Fibroblast of skin of left biceps (primary cell): ENCODE measurements at places on chromosomes 11 and 22.

DNA sequence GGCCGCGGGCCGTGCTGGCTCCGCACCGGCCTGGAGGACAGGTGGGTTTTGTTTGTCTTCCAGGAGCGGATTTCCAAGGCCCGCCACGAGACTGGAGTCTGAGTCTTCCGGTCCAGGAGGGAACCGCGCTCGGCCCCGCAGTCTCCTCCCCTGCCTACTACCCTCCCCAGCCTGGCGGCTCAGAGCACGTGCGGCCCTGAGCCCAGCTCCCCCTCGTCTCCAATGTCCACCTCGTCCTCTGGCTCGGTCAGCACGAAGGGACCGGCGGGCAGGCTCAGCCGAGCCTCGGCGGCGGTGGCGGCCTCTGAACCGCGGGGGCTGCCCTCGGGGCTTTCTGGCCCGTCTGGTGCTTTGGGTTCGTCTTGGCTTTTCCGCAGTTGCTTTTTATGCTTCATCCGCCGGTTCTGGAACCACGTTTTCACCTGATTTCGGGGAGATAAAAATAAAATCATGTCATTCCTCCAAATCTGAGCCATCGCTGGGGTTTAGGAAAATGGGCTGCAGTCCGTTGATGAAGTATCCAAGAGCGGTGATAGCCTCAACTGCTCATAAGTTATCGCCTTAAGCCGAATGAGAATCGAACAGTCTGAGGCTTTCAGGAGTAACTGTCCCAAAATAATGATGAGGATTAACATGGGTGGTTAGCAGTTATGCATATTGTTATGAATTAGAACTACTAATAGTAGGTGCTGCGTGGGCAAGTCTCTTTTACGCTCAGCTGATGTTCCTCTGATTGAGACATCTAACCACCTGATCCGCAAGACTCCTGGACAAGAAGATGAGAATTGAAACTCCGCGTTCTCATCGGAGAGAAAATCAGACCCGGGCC is 4.0 kb downstream of the BSX start:
- DNase-seq: no peak

- no peak for DNase-seq
These were observed 51.0 kb upstream of the PRSS23 start for GRCh38 chr11:86749376-86749775.

- no peak for DNase-seq
These were observed 725.1 kb downstream of the NTM start for GRCh38 chr11:132095230-132096131.

- DNase-seq: no peak
These were observed 11.8 kb downstream of the TBC1D10A start for GRCh38 chr22:30314915-30315314.

DNA sequence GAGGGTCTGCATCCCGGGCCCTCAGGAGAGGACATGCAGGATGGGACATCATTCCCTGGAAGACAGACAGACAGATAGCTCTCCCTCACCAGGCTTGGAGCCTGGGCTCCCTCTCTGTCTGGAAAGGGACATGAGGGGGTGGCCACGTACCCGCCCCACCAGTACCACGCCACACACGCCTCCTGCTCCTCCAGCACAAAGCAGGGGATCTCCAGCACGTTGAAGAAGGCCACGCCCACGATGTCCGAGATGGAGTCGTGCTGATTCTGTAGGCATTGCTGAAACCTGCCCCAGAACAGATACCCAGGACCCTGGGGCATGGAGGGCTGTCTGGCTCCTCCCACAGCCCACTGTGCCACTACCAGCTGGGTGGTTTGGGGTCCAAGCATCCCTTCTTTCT is 2.2 kb downstream of the PLA2G3 start:
- DNase-seq: no peak

DNA sequence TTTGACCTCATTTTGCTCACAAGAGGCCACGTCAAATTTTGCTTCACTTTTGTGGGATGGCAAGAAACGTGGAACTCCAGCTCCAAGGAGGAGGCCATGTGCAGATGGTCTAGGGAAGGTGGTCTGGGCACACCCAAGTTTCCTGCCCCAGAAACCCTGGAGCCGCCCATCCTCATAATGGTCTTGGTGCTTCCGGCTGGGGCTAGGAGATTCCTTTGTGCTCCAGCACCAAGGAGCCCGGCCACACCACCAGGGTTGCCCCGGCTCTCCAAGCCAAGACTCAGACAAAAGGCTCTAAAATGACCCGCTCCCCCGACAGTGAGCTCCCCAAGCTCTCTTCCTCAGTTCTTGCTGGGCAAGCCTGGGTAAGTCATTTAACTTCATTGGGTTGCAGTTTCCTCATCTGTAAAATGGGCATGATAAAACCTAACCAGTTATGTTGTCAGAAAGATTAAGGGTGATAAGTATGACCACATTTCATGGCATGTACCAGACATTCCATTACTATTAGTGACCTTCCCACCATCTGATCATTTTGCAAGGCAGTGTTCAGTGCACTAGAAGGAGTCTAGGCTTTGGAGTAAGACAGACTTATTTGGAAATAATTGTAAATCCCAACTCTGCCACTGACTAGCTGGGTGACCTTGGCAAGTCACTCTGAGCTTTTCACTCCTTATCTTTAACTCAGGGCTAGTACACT is 23.3 kb downstream of the DKK3 start:
- DNase-seq: peak; percentile 61

GRCh38 chr11:71452199-71453036 is 585 bp upstream of the NADSYN1 start:
- no peak for DNase-seq

DNA sequence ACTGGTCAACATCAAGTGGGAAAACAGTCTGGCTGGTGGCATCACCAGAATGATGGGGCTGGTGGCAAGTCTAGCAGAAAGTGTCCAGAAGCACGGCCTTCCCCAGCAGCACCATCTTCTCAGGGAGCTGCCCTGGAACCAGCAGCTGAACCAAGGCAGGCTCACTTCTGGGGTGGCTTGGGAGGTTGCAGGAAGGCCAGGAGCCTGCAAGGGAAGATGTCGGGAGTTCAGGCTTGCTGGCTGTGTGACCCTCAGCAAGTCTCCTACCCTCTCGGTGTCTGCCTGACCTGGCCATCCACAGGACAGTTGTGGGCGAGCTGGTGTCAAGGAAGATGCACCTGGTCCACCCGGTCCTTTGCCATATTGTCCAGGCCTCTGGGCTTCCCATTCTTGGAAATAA is 2.3 kb upstream of the PNPLA5 start:
- no peak for DNase-seq

DNA sequence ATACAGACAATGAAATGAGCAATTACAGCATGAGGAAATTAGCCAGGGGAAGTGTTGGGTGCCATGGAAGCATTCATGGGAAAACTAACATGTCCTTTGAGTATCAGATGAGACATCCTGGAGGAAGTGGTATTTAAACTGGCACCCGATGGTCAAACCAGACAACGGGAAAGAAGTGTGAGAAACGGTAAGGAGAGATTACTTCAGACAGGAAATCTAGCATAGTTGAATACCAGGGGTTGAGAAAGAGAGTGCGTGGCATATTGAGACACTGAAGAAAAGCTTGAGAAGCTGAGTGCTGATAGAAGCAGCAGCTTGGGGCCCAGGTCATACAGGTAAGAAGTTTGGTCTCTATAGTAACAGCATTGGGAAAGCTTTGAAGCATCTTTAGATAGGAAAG is 175.3 kb downstream of the C11orf87 start:
- DNase-seq: no peak

DNA sequence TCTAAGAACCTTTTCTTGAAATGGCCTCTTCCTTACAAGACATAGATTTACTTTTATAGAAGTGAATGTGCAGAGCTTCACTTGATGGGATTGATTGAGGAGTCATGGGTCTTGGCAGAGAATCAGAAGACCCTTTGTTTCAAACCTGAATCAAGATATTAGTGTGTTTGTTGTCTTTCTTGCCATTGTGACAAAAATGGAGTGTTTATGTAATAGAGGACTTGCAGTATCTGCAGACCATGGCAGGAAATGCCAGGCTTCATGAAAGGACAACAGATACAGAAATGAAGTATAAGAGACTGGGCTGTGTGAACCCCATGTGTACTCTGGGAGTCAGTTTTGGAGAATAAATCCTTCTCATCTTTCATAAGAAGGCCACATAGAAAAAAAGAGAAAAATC is 72.9 kb upstream of the HORMAD2 start:
- DNase-seq: no peak

DNA sequence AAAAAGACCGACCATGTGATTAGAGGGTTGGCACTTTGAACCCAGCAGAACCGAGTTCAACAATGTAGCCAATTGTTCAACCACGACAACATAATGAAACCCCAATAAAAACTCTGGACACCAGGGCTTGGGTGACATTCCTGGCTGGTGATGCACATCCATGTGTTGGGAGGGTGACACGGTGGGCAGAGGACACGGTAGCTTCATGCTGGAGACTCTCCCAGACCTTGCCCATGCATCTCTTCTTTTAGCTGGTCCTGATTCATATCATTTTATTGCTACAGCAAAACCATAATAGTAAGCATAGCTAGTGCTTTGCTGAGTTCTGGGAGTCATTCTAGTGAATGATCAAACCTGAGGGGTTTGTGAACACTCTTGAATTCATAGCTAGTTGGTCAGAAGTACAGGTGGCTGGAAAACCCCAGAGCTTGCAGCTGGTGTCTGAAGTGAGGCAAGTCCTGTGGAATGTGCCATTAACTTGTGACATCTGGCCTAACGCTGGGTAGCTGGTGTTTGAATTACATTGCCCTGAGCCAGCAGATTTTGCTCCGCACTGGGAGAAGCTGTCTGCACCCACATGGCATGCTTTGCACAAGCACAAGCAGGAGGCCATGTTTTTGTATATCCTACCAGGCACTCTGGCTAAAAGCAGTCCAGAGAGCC is 14.0 kb downstream of the RPUSD4 start:
- no peak for DNase-seq

GRCh38 chr11:78586452-78587046 is 11.9 kb upstream of the NARS2 start:
- no peak for DNase-seq

- no peak for DNase-seq
These were observed 25.0 kb upstream of the KCNQ1OT1 start for GRCh38 chr11:2724653-2725367.

DNA sequence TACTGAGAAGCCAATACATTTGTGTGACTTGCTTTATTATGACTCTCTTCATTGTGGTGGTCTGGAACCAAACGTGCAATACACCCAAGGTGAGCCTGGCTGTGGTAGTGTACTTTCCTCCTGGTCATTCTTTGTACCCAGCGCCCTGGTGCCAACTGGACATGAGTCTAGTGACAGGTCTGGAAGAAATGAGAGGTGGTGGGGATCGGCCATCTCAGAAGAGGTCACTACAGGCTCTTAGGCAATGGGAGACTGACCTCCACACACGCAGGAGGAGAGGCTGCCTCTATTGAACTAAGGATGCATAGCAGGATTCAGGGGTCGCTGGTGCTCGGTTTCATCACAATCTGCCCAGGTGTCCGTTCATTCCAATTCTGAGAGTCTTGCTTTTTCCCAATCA is 56.4 kb upstream of the RTL6 start:
- no peak for DNase-seq

- DNase-seq: peak; percentile 69
These were observed 223.4 kb downstream of the FAM76B start for GRCh38 chr11:95566211-95566610.

DNA sequence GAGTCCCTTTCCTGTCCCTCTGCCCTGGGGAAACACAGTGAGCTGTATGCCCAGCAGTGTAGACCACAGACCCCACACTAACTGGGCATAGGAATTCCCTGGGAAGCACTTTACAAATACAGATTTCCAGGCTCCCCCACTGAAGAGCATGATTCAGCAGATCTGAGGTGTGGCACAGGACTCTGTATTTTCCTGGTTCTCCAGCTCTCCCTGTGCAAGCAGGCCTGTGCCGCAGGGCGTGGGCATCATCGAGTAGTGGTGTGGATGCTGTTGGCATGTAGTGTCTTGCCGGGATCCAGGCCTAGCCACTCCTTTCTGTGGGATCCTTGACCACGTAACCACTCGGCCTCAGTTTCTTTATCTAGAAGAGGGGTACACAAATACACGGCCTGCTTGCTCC is 49.9 kb downstream of the GALNT18 start:
- no peak for DNase-seq

DNA sequence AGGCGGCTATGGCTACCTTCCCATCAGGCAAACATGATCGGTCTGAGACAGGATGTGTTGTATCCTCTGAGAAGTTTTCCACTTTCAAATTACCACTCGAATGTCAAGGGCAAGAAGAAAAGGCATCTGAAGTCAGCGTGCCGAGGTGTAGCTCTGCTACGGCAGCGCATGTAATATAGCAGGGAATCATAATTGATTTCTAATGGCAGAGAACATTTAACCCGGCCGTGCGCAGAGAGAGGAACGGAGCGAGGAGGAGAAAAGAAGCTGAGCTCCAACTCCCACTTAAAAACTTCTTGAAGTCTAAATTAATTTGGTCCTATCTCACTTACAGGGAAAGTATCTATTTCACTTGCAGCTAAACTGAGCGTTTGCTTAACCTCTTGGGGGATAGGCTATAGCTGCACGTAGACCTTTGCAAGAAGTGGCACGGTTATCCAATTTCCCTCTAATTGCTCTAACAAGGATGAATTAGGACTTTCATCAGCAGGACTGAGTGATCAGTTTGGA is 137.3 kb upstream of the KIRREL3 start:
- no peak for DNase-seq

- DNase-seq: no peak
These were observed 179.1 kb downstream of the KIF18A start for GRCh38 chr11:27928809-27929208.

- DNase-seq: no peak
These were observed 4.1 kb downstream of the MAPK8IP1 start for GRCh38 chr11:45889555-45889954.

DNA sequence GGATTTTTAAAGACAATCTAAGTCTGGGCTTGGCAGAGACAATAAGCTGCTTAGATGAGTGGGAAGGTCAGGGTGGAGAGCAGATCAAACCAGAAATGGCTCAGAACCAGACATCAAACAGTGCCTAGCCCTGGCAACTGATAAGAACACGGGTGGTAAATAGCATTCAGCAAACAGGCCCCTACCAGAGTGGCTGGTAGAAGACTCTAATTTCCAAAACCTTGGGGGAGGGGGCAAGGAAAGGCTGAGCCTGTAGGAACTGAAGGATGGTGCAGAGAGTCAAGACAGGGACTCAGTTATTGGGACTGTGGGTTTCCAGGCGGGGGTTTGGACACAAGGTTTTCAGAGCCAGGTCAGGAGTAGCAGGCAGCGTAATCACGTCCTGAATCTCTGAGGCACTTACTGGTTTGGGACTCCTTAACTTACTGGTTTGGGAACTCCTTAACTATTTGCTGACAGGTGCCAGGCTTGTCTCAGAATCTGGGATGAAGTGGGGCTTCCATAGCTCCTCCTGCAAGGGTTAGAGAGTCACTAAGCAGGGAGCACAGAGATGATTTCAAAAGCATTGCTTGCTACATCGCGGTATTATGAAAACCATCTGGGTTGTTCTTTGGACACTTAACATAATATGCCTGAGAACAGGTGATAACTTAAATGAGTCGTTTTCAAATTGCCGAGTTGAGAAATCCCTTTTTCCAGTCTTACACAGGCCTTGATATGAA is 5.7 kb upstream of the ABTB2 start:
- no peak for DNase-seq

DNA sequence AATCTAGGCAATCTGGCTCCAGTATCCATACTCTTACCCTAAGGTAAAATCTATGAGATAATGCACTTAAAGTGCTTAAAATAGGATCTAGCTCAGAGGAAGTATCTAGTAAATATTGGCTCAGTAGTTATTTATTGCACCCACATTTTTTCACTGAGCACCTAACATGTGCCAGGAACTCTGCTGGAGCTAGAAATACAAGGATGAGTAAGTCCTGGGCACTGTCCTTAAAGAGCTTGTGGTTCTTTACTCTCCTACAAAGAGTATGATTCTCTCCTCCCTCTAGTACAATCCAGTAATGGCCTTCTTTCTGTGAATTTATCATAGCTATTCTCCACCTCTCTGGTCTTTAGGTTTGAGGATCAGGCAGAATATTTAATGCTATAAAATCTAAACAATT is 59.2 kb downstream of the DEUP1 start:
- DNase-seq: no peak
